ENCODE measurements at places on chromosomes 1 and 21.

DNA sequence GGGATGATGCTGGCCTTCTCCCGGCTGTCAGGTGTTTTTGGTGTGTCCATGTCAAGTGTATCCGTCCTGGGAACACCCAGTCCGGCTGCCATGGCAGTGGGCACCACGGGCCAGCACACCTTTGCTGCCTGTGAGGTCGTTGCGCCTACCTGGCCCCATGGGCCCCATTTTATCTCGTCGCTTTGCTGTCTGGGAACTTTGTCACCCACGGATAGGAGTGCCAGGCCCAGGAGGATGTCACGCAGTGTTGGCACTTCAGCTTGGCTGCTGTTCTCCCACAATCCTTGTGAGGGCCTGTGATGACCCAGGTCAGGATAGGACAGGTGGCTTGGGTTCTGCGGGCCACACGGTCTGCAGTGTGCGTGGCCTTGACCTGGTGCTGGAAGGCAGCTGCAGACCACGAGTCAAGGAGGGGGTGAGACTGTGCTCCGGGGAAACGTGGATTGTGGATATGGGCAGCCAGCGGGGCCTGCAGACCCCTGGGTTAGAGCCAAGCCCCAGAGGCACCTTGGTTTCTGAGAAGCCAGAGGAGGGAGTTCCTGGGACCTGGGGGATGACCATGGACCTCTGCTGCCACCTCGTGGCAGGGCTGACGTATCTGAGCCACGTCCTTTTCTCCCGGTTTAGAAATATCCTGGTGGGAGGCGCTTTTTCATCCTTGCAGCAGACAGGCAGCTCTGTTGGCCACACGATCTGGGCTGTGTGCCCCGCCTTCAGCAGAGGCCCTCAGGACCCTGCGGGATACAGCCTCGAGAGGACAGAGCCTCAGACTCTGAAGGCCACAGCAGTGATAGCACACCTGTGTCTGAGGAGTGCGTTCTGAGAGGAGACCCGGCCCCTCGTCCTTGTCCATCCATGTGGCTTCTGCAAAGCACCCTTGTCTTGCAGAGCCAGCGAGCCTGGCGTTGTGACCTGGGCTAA lies 161.1 kb upstream of the COL6A1 start:
- DNase-seq, result peak; percentile 68

GRCh38 chr21:33493756-33494155 lies 2.2 kb upstream of the DNAJC28 start:
- no peak for DNase-seq

DNA sequence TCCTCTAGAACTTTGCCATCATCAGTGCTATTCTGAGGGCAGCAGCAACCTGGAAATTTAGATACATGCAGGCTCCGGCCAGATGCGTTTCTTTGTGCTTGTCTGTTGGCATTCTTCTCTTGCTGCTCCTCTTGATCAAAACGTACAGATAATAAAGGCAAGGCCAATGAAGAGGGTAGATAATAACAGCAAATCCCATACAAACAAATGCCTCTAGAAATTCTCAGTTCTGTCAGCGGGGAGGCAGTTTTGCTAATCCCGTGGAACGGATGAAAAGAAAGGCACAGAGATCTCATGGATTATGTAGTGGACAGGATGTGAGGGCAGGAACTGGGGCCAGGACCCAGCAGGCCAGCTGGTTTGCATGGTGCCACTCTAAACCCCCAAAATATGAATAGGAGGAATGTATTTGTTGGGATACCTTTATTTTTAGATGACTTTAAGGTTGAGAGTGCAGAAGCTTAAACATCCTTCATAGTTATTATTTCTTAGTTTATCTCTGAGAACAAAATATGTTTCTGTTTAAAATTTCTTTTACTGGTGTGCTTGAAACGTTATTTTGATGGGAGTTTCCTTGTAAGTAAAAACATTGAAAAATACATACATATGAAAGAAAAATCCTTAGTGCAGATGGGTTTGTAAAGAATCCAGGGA lies 1.5 kb downstream of the ITSN1 start:
- DNase-seq, result no peak

DNA sequence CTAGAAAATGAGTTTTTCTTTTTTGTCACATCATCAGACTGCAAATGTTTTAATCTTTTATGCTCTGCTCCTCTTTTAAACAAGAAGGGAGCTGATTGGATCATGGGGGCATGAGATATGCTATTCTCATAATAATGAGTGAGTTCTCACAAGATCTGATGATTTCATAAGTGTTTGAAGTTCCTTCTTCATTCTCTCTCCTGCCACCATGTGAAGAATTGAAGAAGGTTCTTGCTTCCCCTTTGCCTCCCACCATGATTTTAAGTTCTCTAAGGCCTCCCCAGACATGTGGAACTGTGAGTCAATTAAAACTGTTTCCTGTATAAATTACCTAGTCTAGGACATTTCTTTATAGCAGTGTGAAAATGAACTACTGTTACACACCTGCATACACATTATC lies 218.2 kb downstream of the NRIP1 start:
- DNase-seq, result no peak

GRCh38 chr1:186985889-186986491 lies 157.2 kb downstream of the PLA2G4A start:
- DNase-seq, result peak; percentile 2

GRCh38 chr1:108913105-108913948 lies 36.5 kb downstream of the GPSM2 start:
- no peak for DNase-seq

DNA sequence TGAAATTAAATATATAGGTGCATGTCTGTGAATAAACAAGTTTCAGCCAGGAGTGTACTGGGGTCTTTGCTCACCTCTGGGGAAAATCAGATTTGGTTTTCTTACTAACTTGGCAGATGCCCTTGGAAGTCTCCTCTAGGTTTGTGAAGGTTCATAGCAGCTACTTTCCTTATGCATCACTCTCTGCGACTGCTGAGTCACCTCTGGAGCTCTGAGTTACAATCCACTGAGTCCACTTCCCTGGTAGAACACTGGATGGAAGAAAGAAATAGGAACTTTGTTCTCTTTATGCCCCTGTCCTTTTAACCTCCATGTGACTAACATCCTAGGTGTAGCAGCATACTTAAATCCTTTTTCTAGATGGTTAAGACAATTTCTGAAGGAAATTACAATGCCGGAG lies 4.4 kb upstream of the FASLG start:
- no peak for DNase-seq

GRCh38 chr1:230796626-230797025 lies 49.4 kb downstream of the CAPN9 start:
- DNase-seq, result no peak

GRCh38 chr1:9080705-9081291 lies 11.4 kb upstream of the SLC2A5 start:
- DNase-seq, result no peak

DNA sequence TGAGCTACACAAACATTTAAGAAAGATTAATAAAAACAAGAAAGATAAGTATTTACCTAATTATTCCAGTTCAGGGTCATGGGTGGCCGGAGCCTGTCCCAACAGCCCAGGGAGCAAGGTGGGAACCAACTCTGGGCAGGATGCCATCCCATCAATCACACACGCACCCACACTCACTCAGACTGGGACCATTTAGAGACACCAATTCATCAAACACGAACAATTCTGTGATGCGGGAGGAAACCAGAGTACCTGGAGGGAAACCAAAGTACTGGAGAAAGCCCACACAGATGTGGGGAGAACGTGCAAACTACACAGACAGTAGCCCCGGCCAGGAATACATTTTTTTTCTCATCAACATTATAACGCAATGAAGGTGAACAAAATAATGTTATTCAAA lies 16.2 kb downstream of the WASF2 start:
- DNase-seq, result no peak

DNA sequence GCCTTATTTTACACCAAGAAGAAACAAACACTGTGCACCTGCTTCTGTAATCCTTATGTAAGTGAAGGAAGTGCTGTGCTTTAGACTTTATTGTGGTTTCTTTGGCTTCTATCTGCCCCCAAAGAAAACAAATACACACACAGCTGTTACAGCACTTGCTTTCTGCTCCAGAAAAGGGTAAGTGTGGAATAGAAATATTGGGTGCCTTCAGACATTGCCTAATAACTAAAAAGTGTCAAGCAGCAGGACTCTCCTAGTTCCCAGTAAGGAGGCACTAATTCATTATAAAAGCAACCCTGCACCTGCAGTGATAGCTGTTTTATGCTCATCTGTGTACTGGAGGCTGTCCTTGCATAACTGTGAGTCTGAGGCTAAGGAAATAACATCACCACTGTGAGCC lies 23.4 kb upstream of the PRRX1 start:
- DNase-seq, result no peak

GRCh38 chr1:3614755-3615742 lies 3.7 kb upstream of the MEGF6 start:
- no peak for DNase-seq

DNA sequence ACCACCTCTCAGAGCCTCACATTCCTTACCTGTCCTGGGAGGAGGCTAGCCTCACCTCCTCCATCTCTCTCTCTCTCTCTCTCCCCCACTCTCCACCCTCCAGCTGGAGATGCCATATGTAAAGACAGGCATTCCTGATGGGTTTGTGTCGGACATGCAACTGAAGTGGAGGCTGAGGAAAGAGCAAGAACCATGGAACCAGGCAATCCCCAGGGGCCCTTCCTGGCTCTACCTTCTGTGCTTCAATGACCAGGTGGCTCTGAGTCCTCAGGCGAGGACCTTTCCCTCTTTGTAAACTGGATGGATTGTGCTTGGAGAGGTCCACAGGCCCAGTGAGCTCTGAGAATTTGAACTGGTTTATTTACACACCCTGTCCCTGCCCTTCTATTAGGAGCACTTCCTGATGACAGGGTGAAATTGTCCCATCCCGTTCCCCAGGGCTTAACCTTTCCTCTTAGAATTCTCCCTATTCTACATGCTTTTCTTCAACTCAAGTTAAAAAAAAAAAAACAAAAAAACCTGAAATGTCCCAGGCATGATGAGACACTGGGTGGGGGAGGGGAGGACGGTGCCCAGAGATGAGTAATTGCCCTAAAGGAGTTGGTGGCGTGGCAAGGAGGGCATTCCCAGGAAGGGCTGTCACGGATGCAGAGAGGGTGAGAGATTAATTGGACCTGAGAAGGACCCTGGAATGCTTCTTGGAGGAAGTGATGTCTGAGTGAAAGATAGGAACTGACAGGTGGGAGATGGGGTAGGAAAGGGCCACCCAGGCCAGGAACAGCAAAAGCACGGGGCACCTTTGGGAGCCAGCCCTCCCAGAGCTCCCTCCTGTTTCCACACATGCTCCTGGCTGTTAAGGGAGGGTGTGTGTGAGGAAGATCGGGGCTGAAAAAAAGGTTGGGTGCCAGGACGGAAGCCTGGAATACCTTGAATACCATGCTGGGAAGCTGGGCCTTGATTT lies 50.2 kb upstream of the WASF2 start:
- no peak for DNase-seq

DNA sequence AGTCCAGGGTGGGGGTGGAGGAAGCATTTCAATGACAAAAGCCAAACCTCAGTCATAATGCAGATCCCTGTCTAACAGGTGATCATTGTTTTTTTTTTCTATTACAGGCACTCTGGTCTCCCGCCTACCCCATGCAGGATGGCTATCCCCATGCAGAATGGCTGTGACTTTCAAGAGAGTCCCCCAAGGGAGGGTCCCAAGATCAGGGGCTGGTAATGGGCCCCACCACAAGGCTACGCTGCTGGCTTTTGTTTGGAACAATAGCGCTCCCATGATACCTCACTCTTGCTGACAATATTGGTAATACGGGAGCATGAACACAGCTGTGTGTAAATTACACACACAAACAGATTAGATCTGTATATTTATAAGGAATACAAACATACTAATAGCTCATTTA lies 119.4 kb downstream of the SLC45A1 start:
- DNase-seq, result no peak

DNA sequence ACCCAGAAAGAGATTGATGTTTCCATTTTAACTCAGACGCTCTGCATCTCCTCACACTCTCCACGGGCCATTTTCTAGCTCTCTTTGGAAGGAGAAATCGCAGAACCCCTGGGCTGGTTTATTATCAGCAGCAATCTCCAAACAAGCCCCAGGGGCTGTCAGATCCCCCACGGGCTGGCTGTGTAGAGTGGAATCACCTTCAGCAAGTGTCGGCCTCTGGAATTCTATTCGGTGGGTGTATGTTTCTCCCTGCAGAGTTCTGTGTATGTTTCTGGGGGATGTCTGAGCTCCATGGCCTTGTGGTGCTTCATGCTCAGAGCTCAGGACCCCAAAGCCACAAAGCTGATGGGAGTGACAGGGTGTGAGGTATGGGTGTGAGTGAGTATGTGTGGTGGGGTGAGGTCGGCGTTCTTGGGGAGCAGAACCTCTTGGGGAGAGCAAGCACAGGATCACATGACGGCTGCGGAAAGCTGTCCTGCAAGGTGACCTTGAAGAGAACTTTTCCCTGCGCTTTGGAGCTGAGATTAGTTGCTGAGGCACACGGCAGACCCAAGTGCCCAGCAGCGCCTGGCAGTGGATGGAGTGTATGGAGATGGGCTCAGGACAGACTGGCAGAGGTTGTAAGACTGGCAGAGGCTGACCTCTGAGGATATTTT lies 489 bp downstream of the ACOT11 start:
- no peak for DNase-seq

DNA sequence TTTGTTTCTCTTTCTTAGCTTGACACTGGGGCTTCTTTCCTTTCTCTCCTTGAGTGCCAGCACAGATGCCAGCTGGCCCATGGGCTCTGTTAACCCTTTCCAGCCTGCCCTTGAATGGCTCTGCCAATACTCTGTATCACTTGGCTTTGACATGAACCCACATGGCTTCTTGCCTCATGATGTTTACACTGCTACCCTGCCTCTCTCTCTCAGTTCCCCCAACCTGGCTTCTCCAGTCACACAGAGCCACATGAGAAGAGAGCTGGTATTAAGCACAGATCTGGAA lies 262.4 kb downstream of the OMA1 start:
- DNase-seq, result no peak

GRCh38 chr1:144101397-144102045 lies 129.7 kb upstream of the FAM72C start:
- DNase-seq, result no peak

- DNase-seq, result no peak
These were observed 62.9 kb downstream of the GADD45A start for GRCh38 chr1:67747671-67748546.

GRCh38 chr1:14784790-14785773 lies 186.6 kb downstream of the KAZN start:
- DNase-seq, result no peak

- no peak for DNase-seq
These were observed 44.8 kb upstream of the KAZN start for GRCh38 chr1:14553711-14554110.
